Bronchial epithelial cell (primary cell): ENCODE measurements at places on chromosomes 4 and X.

GRCh38 chr4:38107818-38108217, 147.6 kb downstream of the PTTG2 start:
- no peak for DNase-seq

DNA sequence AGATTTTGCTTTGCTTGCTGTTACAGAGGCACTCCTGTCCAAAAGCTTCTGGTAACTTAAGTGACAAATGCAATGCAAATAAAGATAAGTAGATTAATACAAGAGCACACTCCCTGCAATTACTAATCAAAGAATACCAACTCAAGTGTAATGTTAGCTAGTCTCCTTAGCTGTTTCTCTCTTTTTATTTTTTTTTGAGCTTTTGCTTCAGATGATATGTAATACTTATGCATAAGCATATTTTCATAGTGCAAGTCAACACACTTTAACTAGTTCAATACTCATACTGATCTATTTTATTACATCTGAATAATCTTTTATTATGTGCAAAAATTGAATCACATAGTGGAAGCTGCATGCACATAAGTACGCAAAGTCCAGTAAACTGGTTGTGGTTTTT, 2.7 kb downstream of the SLC7A11 start:
- no peak for DNase-seq

DNA sequence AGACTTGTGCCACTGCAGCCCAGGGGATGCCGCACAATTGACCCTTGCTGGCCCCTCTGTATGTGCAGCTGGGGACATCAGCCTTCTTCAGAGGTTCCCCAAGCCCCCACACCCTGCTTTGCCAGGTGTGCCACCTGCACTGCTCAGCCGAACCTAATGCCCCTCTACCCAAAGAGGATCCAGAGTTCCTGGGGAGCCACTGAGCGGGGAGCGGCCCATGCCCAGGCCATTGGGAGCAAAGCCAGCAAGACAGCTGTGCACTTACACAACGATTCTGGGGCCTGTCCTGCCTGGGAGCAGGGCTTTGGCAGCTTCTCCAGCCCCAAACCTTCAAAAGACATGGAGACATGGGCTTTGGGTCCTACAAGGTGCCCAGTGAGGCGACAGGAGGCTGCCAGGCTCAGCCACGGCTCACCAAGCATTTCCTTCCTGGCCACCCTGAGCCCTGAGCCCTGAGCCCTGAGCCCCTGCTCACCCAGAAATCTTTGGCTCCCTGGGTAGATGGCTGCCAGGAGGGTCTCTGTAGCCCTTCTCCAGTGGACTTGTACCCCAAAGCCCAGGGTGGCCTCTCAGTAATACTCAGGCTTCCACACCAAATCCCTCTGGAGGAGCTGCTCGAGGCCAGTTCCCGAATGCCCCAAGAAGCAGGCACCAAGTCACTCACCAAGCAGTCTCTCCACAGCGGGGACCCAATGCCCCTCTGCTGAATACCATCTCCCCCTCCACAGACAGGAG, 13.0 kb downstream of the PNMA6E start:
- no peak for DNase-seq

GRCh38 chr4:32876546-32876945, 2156.4 kb downstream of the PCDH7 start:
- DNase-seq = no peak

DNA sequence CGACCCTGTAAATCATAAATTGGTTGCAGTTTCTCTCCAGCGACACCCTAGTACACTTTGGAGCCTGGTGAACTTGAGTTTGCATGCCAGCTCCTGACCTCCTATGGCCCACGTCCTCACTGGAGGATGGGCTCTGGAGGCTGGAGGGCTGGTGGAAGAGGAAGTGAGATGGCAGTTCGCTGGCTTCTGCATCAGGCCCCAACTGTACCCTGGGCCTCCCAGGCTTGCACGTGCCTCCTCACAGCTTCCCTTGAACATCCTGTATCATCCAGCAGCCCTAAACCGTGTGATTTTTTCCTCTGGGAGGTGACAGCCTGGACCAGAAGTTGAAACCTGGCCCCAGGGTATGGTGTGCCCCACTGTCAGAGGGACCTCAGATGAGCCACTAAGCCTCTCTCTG, 78.5 kb downstream of the HTRA3 start:
- DNase-seq = no peak

DNA sequence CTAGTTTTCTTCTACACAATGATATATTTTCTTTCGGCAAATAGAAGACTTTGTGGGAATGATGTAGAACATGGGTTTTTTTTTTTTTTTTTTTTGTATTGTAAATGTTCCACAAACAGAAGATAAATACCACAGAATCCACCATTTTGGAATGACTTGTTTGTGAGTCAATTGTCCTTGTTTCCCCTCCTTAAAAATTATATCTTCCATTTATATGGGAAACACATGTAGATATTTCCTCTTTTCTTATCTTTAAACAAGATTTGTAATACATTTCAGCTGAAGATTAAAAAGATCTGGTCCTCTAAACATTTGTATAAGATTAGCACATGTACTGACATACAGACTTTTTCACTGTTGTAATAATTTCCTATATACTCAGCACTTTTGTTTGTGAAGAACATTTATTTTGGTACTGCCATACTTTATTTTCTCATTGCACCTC, 304.6 kb downstream of the SPRY1 start:
- DNase-seq = no peak

- peak; percentile 61 for DNase-seq
Observed at GRCh38 chrX:40539214-40540142, 41.3 kb upstream of the ATP6AP2 start.
